ENCODE measurements at places on chromosomes 12 and 14.

DNA sequence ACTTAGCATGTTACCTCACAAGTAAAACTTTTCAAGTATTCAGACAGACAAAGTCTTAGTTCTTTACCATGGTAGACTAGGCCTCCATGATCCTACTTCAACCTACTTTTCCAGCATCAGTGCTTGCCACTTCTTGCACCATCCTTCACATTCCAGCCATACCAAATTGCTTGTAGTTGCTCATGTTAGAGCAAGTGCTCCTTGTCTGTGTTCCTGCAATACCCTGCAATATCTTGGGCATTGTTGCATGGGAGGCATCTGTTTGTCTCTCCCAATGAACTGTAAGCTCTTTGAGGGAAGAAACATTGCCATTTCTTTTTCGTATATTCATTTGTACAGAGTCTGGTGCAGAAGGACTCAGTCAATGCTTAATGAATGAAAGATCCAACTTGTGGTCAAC is 78.0 kb downstream of the SRGAP1 start:
- no peak for DNase-seq

DNA sequence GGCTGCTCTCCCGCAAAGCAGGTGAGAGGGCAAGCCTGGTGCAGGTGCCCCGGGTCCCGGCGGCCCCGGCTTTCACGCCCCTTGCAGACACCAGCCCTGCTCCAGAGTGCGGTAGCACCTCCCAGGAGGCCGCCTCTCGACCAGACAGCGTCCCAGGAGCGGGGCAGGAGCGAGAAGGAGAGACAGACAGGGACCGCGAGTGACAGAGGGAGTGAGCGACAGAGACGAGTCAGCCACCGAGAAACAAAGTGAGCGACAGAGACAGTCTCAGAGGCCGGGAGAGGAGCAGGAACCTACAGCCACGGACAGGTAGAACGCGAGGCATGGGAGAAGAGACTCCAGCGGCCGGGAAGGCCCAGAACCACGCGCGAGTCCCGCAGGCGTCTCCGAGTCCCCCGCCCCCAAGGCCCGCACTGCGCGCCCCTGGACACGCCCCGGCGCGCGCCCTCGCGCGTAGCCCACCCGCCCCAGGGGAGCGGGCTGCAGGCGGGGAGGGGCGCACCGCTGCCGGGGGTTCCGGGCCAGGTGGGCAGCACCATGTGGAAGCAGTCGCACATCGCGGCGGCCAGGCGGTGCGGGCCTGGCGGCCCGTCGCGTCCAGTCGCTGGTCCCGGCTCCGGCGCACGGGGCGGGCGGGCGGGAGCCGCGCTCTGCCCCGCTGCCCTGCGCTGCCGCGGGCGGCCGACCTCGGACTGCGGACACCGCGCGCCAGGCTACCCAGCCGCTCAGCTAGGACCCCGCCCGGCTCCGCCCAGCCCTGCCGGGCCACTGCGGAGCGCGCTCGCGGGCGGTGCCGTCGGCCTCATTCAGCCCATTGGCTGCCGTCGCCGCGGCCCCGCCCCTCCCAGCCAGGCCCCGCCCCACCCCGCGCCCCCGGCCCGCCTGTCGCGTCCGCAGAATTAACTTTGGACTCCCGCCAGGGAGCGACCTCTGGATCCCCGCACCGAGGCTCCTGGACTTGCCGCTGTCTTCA is at the start of gene AHNAK2:
TSS of gene AHNAK2 (minus strand) at position 694 of the 973 bp plus-strand sequence. CDS start at position 557, 137 bp downstream.
- DNase-seq: no peak

GRCh38 chr14:61202124-61202523 is 79.0 kb downstream of the TMEM30B start:
- DNase-seq: no peak

- DNase-seq: no peak
Observed at GRCh38 chr12:62802984-62803383, 132.0 kb downstream of the PPM1H start.

DNA sequence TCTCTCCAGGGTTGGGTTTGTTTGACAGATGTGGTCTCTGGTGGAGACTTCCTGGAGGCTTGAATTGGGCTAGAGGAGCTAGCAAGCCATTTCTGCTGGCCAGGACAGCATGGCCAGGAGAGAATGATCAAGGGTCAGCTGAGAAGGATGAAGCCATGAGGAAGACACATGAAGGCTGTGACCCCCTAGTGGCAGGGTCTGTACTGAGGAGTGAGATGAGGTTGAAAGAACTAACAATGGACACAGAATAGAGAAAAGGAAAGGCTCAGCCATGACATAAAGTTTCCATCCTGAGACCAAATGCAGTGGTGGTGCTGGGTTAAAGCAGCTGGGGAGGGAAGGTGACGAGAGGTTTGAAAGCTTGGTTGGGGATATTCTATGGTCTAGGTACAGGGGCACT is 89.9 kb downstream of the NT5DC3 start:
- DNase-seq: no peak

DNA sequence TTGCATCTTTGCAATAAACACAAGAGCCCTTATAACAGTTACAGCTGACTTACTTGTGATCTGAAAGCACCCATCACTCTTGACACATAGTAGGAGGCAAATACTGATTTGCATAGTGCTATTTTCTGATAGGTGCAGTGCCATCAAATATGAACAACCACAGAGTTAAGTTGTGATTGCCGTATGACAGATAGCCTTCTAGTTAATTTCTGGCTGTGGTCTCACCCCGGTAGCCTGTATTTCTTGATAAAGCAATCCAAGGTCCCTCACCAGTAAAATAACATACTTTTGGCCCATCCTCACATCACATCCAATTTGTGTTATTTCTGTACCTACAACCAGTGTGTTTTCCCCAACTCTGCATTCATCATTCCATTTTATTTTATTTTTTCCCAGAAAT is 23.3 kb upstream of the STYK1 start:
- DNase-seq: no peak

DNA sequence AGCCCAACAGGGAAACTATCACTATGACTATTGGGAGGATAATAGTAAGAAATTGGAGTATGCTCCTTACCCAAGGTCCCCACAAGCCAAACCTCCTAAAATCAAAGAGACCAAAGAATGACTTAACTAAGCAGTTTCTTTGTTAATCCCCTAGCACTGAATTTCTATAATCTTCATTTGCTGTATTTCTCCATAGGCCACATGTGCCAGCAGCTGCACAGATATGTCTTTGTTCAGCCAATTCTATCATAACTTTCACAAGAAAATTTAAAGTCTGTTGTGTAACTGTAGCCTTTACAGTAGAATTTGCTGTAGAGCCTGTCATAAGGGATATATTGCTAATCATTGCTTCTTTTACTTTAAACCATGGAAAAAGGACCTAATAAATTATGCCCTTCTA is 104.0 kb downstream of the RIN3 start:
- no peak for DNase-seq

All from stimulated activated CD8-positive, alpha-beta memory T cell treated with anti-CD3 and anti-CD28 coated beads, Interleukin-2, amount 100 ng/mL, for 1 hour (primary cell).